ENCODE measurements at places on chromosomes 12 and 14. TPM values are rescaled to one million over a fixed set of nuclear protein-coding genes. Genes with fewer than 3 reads are reported as not detected.

- DNase-seq = no peak
Measured at GRCh38 chr12:124059752-124060151, 86.7 kb downstream of the ZNF664 start.

ANKRD33 gene
- not detected for polyA plus RNA-seq

GLT8D2 gene
- polyA plus RNA-seq = 2.2 TPM

MANSC1 gene
- 7.0 TPM for polyA plus RNA-seq

GPD1 gene
- 8.4 TPM for polyA plus RNA-seq

- no peak for DNase-seq
Measured at GRCh38 chr12:115370650-115371049, 686.7 kb upstream of the TBX3 start.

CD4 gene
- 2.0 TPM for polyA plus RNA-seq

DNA sequence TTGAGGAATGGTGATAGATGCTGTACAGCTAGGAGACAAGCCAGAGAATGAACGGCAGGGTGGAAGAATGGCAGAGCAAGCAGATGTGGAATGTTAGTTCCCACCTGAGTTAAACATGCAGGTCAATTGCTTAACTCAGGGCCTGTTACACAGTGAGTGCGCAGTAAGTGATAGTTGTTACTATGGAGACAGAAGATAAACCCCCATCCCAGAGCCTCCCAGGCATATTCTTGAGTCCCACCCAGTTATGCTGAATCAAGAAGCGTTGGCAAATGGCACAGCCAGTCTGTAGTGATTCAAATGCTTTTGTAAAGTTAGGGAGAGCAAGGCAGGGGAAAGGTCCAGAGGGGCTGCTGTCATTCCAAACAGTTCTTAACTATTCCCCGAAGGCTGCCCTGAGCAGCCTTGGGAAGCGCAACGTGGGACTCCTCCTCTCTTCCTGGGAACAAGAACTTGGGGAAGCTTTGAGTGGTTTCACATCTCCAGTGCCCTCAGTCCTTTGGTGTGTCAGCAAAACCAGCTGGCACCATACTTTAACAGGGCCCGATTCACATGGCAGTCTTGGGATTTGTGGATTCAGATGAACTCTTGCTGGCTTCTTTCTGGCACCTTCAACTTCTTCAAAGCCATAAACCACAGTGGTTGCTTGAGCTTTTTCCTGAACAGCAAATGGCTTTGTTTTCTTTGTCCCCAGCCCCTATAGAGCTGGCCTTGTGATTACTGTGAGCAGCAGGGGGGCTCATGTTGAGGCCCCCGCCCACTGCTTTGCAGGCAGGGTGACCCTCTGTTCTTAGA lies 66.4 kb downstream of the PPM1A start:
- no peak for DNase-seq

All from pancreas (tissue), 10 donors.